ENCODE measurements at places on chromosomes 5 and 9. TPM values are rescaled to one million over a fixed set of nuclear protein-coding genes. Genes with fewer than 3 reads are reported as not detected.

- no peaks in the 10 kb centered on the region for H3K4me1 ChIP-seq
- no peak overlapping the region for H3K4me3 ChIP-seq
- no peaks in the 10 kb centered on the region for H3K36me3 ChIP-seq
- no peak overlapping the region for H3K27ac ChIP-seq
- H3K27me3 ChIP-seq = peaks cover 4% of the 10 kb centered on the region
- DNase-seq = no peak
These were observed 6.9 kb downstream of the OLFML2A start for GRCh38 chr9:124783830-124784229.

GRCh38 chr9:28260330-28260729 lies 687.0 kb upstream of the C9orf72 start:
- no peak overlapping the region for H3K4me3 ChIP-seq
- no peaks in the 10 kb centered on the region for H3K36me3 ChIP-seq
- no peaks in the 10 kb centered on the region for H3K4me1 ChIP-seq
- H3K27me3 ChIP-seq = no peaks in the 10 kb centered on the region
- no peak overlapping the region for H3K27ac ChIP-seq

DNA sequence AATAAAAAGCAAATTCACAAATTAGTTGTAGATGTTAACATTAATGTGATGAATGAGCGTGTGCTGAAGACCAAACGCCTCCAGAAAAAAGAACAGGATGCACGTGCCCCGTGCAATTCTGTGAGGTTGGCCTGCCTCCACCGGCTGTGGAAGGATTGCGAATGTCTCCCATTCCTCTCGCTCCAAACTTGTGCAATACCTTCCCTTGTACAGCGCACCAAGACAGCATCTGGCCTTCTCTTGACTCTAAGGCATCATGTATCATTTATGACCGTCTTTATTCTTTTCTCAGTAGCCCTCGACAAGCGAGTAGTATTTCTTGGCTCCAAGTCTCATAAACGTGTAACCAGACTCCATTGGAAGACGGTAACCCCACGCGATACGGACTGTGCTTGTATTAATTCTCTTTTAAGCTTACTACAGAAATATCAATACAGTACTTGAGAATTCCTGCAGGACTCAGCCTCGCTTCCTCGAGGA lies 1.5 kb upstream of the TESK1 start:
- peak; percentile 50 for DNase-seq
- peak overlapping the region; percentile 95 for H3K27ac ChIP-seq
- H3K4me1 ChIP-seq = peaks cover 28% of the 10 kb centered on the region
- H3K4me3 ChIP-seq = peak overlapping the region; percentile 87
- peaks cover 17% of the 10 kb centered on the region for H3K36me3 ChIP-seq

DNA sequence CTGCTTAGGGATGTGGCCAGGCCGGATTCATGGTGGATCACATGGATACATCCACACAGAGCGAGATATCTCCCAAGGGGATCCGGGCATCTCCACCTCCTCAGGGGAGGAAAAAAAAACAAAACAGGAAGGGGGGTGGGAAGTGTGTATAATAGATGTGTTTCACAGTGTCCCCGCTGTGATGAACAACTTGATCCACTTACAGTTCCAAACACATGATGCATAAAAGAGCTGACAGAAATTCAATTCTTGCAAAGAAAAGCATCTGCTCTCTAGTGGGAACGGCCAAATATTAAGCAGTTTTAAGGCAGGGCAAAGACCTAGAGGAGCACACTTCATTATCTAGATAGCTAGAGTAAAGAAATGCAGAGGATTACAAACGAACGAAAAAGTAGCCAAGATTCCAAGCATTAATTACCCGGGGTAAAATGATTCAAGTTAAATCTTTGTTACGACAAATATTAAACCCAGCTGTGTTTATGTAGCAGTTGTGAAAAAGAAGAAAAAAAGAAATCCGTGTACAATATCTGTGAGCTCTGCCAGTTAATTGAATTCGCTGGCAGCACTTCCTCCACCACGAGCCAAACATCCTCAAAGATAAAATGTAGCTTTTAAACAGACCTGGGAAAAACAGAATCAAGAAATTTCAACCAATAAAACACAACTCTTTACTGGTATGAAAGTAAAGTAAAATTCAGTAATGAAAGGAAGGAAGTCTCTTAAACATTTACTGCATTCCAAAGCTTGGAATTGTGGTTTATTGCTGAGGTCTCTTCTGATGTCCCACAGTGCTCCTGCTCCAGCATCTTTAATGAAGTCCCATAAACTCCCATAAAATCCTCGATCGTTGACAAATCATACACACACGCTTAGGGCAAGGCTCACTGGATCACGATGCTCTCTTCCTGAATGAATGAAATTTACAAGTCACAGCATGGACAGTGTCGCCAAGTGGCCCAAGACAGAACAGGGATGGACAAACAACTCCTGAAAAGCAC lies 213.0 kb downstream of the CRB2 start:
- no peaks in the 10 kb centered on the region for H3K27me3 ChIP-seq
- H3K4me3 ChIP-seq = no peak overlapping the region
- H3K4me1 ChIP-seq = peaks cover 9% of the 10 kb centered on the region
- no peak for DNase-seq

DNA sequence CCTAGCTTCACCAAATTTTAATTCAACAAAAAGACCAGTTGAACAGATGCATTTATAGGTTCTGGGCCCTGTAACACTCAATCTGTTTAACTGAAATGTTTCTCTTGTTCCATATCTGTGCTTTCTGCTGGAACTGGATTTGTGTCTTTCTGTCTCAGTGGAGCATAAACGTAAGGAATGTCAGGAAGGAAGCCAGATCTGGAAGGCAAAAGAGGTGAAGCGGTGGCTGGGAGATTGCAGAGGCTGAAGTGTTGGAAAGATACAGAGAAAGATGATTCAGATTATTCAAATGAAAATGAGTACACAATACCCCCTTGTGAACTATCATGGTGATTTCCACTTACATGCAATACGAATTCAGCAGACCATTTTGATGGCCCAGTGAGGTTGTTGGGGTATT lies 406.8 kb downstream of the BRINP1 start:
- H3K36me3 ChIP-seq = no peaks in the 10 kb centered on the region
- H3K4me3 ChIP-seq = no peak overlapping the region
- no peaks in the 10 kb centered on the region for H3K27me3 ChIP-seq
- H3K27ac ChIP-seq = no peak overlapping the region
- no peaks in the 10 kb centered on the region for H3K4me1 ChIP-seq
- DNase-seq = no peak

DNA sequence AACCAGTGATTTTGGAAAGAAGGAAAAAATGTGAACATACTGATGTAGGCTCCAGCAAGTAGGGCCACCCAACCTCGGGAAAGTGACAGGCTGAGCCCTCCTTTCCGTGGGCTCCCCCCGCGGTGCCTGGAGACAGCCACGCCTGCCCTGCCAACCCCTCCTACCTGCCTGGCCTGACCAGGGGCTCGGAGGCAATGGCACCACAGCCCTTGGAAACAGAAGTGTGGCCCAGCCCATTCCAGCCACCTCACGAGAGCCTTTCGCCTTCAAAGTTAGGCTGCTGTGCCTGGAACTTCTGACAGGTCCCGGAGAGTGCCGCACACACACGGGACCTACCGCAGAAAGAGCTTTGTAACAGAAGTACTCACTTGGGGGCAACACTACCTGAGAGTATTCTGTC lies 49.5 kb upstream of the LRRC14B start:
- no peak for DNase-seq
- H3K36me3 ChIP-seq = no peaks in the 10 kb centered on the region
- H3K27ac ChIP-seq = no peak overlapping the region
- H3K4me1 ChIP-seq = no peaks in the 10 kb centered on the region

DNA sequence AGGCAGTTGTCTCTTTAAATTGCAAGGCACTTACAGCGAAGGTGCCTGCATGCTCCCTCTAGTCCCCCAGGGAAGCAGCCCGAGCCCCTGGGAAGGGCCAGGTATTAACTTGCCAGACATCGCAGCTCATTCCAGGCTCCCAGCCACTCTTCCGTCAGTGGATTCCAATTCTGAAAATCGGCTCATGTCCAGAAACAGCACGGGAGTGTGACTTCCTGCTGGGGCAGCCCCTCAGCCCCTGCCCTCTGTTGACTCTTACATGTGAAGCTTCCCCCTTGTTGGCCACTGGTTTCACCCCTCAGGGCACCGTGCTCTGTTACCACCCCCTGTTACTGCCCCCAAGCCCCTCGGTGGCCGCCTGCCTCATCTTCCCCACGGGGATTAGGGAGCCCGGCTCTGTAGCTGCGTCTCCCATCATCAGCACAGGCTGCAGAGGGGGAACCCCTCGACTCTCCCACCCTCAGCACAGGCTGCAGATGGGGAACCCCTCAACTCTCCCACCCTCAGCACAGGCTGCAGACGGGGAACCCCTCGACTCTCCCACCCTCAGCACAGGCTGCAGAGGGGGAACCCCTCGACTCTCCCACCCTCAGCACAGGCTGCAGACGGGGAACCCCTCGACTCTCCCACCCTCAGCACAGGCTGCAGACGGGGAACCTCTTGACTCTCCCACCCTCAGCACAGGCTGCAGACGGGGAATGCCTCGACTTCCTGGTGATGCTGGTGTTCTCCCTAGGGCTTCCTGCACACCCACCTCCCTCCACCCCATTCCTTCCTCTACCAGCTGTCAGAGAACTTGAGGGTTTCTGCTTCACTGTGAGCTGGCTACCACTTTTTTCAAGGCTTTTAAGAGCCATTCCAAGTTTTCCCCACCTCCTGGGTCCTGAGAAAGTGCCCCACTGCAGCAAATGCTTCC lies 11.1 kb upstream of the CACNA1B start:
- H3K27ac ChIP-seq = no peak overlapping the region
- H3K4me3 ChIP-seq = no peak overlapping the region
- H3K4me1 ChIP-seq = no peaks in the 10 kb centered on the region
- no peak for DNase-seq

DNA sequence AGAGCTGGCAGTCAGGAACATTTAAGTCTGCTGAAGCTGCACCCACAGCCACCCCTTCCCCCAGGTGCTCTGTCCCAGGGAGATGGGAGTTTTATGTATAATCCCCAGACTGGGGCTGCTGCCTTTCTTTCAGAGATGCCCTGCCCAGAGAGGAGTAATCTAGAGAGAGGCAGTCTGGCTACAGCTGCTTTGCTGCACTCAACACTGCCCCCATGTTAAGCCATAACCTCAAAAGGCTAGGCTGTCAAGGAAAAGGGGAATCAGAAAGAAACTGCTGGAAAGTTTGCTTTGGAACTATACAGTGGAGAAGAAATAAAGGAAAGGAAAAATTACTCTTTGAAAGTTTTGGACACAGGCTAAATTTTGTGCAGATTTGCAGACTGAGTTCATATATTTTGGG lies 127.2 kb downstream of the MACIR start:
- H3K27me3 ChIP-seq = peaks cover 10% of the 10 kb centered on the region
- H3K27ac ChIP-seq = no peak overlapping the region
- DNase-seq = no peak

DNA sequence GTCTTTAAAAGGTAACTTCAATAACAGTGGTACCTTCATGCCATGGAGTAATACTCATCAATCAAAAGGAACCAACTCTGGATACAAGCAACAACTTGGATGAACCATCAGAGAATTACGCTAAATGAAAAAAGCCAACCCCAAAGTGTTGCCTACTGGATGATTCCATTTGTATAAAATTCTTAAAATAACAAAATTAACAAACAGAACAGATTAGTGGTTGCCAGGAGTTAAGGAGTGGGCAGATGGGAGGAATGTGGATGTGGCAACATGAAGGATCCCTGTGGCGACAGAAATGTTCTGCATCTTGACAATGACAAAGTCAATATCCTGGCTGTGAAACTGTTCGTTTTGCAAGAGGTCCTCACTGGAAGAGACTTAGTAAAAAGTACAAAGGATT lies 50.5 kb downstream of the SPTLC1 start:
- no peak overlapping the region for H3K4me3 ChIP-seq
- no peak overlapping the region for H3K27ac ChIP-seq
- peaks cover 73% of the 10 kb centered on the region for H3K36me3 ChIP-seq
- no peak for DNase-seq

GRCh38 chr5:173785400-173785799 lies 102.7 kb upstream of the CPEB4 start:
- peaks cover 19% of the 10 kb centered on the region for H3K4me1 ChIP-seq
- no peak for DNase-seq
- H3K27me3 ChIP-seq = peaks cover 1% of the 10 kb centered on the region

DNA sequence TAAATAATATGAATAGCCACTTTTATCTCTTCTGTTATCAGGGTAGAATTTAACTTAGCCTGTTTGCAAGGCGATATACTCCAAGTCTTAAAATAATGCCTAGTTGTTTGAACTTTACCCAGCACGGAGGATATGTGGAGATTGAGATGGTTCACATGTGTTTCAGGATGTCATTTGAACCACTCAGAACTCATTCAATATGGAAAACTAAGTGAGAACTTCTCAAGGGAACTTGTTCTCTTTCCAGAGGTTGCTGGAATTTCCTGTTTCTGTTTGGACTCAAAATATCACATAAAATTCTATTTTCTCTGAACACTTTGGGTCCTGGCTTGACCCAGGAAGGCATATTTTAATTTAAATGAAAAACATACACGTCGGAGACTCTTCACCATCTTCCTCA lies 139.1 kb upstream of the MYO10 start:
- no peak overlapping the region for H3K27ac ChIP-seq
- H3K27me3 ChIP-seq = no peaks in the 10 kb centered on the region
- no peak for DNase-seq

DNA sequence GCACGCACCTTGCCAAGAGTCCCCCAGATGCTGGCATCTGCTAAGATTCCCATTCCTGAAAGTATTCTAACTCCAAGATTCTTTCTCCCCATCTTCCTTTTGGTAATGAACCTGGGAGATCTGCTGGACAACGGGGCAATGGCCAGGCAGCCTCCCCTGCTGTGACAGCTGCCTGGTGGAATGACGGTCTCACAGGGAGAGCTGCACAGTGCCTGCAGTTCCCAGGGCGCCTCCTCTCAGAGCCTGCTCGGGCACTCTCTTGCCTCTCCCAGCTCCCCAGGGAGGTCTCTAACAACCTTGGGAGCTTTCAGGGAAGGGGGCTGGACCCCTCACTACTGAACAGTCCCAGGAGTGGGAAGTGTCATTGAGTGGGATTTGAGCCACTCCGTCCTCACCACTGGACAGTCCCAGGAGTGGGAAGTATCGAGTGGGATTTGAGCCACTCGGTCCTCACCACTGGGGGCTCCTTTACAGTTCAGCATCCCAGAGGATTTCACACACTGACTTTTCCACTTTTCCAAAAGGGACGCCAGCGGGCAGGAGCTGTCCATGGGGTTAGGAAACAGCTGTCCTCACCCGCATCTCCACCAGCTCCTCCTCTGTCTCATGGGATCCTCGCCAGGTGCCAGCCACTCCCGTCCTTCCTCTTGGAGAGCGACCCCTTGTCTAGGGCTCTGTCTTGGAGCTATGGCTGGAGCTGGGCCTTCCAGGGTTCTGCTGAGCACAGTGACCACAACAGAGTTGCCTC lies 65.7 kb downstream of the ADAMTS2 start:
- DNase-seq = no peak
- H3K27ac ChIP-seq = no peak overlapping the region
- H3K4me1 ChIP-seq = no peaks in the 10 kb centered on the region

DNA sequence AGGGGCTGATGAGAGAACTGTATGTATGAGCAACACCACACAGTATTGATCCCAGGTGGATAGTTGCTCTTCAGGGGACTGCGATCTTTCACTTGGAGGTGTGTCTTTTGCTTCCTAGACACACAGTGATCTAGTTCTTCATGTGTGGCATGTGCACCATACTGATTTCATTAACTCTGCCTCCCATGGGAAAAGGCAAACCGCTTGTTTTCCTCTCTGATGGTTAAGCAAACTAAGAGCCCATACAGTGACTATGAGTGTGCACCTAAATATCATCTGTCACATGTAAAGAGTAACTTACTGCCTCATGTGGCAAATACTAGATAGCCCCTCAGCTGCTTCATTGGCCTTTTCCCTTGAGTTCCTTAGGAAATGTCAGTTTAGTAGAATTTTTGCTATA lies 147.3 kb downstream of the TLE4 start:
- no peak for DNase-seq
- H3K27ac ChIP-seq = no peak overlapping the region
- H3K36me3 ChIP-seq = peaks cover 42% of the 10 kb centered on the region
- H3K4me3 ChIP-seq = no peak overlapping the region

IL33 gene
- not detected for total RNA-seq

FBN2 gene
- not detected for total RNA-seq

Measured in activated CD8-positive, alpha-beta T cell treated with anti-CD3 and anti-CD28 coated beads for 36 hours (primary cell).